Umbilical cord (tissue), 2 donors: ENCODE measurements at places on chromosomes 7 and 10.

DNA sequence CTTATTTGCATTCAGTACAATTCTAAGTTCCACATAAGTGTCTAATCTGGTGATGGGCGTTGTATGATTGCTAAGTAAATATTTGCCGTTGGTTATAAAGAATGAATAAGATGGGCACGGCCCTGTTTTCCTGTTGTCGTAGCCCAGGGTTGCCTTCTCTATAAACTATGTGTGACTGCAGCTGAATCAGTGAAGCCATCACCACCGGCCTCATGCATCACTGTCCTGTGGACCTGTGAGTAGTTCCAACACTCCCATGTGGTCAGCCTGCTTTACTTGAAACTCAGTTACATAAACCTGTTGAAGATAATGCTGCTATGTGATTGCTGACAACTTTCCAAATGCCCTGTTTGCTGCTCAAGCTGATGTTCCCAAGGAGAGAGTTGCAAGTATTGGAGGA lies 21.6 kb upstream of the KLF6 start:
- DNase-seq, result no peak

DNA sequence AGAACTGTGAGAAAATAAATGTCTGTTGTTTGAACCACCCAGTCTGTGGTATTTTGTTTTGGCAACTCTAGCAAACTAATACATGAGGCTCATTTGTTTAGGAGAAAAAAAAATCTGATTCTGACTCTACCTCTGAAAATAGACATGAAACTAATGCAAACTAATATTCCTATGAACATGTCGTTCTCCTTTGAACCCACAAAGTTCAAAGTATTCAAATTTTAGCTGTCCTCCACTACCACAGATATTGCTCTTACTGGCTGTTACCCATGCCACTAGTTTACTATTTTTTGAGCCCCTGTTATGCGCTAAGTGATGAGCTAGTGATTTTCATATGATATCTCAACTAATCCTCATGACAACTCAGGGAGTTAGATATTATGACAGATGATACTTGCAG lies 58.8 kb upstream of the ZNF804B start:
- no peak for DNase-seq

DNA sequence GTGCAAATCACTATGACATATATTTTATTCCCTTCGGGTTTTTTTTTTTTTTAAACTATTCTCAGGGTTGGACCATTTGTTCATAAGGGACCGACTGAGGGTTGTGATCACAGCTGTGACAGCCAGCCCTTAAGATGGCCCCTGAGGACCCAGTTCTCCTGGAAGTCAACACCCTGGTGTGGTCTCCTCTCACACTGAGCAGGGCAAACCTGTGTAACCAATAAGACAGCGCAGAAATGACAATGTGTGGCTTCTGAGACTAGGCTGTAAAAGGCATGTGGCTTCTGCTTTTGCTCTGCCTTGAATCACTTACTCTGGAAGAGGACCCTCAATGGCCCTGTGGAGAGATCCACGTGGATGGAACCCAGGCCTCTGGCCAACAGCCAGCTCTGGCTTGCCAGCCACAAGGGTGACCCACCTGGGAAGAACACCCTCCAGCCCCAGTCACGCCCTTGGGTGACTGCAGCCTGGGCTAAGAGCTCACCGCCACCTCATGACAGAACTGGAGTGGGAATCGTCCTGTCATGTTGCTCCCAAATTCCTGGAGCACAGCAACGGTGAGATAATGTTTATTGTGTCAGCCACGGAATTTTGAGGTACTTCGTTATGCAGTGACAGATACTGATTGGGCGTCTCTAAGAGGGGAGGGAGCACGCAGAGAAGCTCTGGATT lies 127.1 kb downstream of the CLEC2L start:
- DNase-seq, result no peak

DNA sequence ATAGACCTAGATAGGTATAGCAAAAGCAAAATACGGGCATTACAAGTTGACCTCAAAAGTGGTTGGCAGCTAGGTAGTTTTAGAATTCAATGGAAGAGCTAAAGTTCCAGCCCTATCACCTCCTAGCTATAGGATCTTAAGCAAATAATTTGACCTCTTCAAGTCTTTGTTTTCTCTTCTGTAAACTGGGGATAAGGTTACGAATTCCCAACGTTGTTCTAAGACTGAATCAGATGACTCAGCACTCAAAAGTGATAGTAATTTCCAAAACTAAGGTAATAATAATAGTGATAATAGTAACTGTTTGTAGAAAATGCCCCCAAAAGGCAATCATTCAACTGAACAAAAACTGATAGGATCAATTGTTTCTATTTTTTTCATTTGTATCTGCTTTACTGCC lies 445.2 kb downstream of the KCNMA1 start:
- no peak for DNase-seq

DNA sequence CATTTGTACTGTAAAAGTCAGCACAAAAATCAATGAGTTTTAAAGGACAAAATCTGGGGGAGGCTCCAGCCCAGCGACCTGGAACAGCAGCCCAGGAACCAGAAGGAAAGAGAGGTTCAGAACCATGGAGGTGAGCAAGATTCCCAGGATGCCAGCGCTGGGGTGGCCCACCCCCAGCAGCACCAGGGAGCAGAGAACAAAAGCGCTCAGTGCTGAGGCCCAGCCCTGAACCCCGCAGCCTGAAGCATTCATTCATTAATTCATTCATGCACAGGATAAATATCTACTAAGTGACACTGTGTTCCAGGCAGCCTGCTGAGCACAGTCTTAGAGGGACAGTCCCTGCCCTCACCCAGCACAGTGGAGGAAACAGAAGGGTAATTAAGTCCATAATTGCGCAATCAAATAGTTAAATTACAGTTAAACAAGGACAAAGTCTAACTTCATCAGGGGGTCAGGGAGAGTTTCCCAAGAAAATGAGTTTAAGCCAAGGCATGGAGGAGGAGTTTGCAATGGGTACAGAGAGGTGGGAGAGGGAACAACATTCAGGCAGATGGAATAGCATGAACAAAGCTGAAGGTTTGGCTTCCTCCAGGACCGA lies 202.3 kb downstream of the GRID1 start:
- DNase-seq, result no peak

- DNase-seq, result no peak
Measured at GRCh38 chr7:94069162-94069739, 65.1 kb upstream of the BET1 start.

DNA sequence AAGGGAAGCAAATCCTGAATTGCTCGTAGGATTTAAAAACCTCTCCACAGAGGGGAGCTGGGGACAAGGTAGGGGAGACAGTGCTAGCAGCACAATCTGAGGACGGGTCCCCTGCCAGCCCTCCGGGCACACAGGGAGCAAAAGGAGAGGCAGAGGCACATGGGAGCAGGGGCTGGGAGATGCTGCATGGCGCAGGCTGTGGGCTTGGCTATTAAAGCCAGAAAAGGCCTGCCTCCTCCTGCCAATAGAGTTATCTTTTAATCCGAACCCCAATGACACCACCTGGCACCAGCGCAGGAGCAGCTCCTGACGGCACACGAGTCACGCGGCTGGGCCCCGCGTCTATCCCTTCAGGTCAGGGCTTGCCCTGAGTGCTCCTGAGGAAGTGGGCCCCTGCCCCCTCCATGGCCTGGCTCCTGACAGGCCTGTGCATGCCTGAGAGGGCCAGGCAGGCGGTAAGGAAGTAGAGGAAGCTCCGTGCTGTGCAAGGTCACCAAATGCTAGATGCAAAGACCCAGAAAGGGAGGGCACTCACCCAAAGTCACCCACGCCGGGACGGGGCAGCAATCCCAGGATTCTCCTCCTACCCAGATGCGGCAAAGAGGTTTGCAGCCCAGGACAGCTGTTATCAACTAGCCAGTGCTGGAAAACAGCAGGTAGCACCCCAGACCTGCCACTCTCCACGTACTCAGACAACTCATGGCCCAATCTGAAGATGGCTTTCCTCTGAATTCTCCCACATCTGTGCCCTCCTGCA lies 28.1 kb downstream of the DLG5 start:
- peak; percentile 77 for DNase-seq

- no peak for DNase-seq
Measured at GRCh38 chr7:100933734-100934133, 15.6 kb upstream of the MUC3A start.

DNA sequence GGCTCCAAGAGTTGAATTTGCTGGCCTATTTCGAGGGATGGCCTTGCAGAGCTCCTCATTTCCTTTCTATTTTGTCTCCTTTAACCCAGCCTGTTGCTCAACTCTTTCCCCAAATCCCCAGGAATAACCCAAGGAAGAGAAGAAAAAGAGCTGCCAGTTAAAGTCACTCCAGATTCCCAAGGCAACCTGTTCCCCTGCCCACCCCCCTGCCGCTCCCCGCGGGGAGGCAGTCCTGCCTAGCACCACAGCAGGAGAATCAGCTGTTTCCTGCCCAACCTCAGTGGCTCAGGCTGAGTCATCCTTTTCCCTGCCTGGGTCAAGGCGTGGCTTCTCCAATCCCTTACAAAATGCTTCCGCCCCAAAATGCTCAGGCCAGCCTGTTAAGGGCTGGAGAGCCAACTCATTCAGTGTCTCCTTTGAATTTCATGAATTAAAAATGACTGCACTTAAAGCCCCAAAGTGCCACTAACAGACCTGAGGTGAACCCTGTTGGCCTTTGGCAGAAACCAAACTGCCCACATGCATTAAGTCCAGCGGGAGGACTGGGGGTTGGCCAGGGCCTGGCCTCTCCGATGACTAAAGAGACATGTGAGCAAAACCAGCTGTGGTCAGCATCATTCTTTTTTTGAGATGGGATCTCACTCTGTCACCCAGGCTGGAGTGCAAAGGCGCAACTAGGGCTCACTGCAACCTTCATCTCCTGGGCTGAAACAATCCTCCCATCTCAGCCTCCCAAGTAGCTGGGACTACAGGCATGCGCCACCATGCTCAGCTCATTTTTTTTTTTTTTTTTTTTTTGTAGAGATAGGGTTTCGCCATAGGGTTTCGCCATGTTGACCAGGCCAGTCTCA lies 83.2 kb upstream of the KIF5B start:
- DNase-seq, result peak; percentile 86

GRCh38 chr10:21724020-21724589 lies 190.1 kb downstream of the MLLT10 start:
- DNase-seq, result peak; percentile 69

DNA sequence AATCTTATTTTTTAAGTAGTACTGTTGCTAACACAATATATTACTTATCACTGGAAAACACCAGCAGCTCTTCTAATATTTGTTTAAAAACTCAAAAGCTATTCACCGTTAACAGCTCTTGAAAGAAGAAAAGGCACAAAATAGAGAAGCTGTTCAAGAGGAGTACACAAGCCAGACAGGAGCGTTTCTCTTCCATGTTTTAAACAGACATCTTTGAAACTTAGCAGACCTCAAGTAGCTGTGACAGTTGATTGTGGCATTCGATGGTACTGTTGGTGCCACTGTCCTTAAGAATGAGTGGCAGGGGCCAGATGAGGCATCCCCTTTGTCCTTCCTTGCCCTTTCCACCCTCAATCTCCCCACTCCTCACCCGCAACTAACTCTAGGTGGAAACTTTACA lies 81.6 kb upstream of the PRR15 start:
- peak; percentile 28 for DNase-seq

DNA sequence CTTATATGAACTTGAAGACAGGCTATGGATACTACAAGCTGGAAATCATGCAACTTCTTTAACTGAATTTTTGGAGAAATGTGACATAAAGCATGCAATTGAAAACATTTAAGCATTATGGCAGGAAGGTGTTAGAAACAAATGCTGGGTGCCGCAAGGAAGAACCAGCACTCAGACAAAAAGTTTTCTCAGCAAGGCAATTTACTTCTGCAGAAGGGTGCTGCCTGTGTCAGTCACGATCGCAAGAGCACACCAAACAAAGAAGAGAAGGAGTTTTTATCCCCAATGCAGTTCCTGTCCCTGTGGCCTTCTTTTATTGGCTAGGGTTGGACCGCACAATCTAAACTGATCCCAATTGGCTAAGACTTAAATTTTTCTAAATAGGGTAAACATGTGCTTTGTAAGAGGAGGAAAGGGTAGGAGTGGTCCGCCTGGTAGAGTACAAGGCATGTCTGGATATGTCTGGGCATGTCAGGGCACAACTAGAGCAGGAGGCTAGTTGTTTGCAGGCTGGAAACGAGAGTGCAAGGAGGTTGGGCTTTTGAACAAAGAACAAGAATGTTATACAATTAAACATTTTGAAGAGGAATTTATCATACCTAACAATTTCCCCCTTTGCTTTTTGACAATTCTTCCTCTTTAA lies 109.6 kb upstream of the FAM3C start:
- no peak for DNase-seq
